Stimulated activated CD4-positive, alpha-beta T cell treated with anti-CD3 and anti-CD28 coated beads, Interleukin-1b, Interleukin-23, amount 100 ng/mL, for 1 hour (primary cell): ENCODE measurements at places on chromosomes 3 and 15.

DNA sequence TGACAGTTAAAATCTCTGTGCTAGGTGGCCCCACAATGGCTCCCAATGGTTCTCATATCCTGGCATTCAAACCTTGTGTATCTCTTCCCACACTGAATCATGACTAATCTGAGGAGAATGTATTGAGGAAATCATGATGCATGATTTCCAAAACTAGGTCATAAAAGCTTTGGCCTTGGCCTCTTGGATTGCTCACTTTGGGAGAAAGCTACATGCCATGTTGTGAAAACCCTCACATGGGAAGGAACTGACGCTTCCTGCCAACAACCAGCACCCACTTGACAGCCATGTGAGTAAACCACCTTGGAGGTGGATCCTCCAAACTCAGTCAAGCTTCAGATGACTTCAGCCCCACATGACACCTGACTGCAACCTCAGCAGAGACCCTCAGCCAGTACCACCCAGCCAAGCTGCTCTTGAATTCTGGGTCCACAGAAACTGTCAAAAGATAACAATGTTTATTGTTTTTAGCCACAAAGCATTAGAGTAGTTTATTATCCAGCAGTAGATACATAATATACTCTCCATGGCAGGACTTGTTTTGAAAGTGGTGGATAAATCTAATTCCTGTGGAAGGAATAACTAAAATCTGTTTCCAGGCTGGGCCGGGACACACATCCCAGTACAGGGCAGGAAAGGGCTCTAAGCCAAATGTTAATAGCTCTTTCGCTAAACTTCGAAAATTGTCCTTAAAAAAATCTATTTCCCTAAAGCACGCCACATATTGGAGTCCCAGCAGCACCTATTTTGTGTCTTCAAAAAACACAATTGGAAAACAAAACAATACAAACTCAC lies 1.0 kb upstream of the ZNF620 start:
- no peak for DNase-seq

- DNase-seq, result no peak
Measured at GRCh38 chr3:18735005-18735404, 309.9 kb upstream of the SATB1 start.

DNA sequence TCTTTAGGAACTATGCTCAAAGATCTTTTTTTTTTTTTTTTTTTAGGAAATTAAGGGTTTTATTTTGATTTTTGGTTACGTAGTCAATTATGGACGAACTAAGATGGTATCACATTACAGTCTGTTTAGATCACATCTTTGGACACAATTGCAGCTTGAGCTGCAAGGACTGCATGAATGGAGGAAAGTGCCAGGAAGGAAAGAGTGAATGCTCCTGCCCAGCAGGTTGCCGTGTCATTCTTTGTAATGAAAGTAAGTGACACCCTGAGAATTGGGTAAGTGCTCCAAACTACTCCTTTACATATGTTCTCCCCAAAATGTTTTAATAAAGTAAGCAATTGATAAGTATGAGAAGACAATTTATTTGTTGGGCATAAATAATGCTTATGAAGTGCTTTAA lies 716.5 kb upstream of the GOLIM4 start:
- no peak for DNase-seq

GRCh38 chr3:67028001-67028784 lies 30.1 kb downstream of the KBTBD8 start:
- DNase-seq, result no peak

- no peak for DNase-seq
Measured at GRCh38 chr3:119437691-119438258, 25.6 kb downstream of the TMEM39A start.

- DNase-seq, result no peak
Measured at GRCh38 chr15:87245592-87245991, 1010.9 kb downstream of the NTRK3 start.

- DNase-seq, result no peak
Measured at GRCh38 chr15:75884041-75884440, 19.6 kb upstream of the FBXO22 start.

DNA sequence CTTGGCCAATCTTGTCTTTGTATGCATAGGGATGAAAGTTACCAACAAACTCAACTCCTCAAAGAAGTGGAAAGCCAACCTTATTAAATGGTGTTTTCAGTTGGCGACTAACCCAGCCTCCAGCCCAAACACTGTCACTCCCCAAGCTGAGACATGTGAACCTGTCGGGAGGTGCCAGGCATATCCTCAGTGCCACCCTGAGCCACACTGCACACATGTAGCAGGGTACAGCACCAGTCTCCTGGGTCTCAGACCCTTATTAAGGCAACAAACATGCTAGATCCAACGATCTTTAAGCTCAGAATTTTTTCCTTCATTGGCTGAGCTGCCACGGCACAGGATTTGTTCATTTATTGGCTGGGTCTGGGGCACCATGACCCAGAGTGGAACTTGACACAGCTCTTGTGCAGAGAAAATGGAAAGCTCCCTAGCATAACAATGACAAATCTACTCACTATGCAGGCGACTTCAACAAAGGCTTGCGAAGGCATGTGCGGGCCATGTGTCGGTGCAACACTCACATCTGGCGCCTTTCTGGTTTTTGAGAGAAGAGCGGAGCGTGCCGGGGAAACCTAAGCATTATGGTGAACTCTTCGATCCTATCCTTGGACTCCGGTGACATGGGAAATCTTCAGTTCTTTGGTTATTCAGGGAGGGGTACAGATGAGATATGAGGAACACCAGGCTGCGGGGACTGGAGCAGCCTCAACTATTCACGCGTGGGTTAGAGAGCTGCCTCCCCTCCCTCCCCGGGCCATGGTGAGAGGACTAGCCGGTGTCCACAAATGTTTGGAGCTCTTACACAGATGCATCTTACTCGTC lies 190.1 kb downstream of the FAM43A start:
- no peak for DNase-seq

- DNase-seq, result no peak
Measured at GRCh38 chr15:36409819-36410218, 169.6 kb upstream of the CDIN1 start.

DNA sequence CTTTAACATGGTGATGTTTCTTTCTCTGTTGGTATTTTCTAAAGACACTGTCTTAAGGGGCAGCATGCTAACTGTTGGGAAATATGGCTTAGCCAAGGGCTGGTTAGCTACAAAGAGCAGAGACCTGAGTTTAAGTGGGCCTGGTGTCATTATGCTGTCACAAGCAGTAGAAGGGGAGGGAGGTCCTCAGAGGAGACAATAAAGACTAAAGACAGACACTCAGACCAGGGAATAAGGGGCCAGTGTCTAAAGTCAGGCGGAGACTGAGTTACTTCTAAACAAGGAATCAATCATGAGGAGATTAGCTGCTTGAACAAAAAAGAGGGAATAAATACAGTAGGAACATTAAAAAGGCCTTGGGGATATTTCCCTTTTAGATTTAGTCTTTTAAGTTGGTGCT lies 142.7 kb upstream of the DPPA4 start:
- DNase-seq, result no peak

- DNase-seq, result no peak
Measured at GRCh38 chr3:42302924-42303634, 37.1 kb upstream of the CCK start.

DNA sequence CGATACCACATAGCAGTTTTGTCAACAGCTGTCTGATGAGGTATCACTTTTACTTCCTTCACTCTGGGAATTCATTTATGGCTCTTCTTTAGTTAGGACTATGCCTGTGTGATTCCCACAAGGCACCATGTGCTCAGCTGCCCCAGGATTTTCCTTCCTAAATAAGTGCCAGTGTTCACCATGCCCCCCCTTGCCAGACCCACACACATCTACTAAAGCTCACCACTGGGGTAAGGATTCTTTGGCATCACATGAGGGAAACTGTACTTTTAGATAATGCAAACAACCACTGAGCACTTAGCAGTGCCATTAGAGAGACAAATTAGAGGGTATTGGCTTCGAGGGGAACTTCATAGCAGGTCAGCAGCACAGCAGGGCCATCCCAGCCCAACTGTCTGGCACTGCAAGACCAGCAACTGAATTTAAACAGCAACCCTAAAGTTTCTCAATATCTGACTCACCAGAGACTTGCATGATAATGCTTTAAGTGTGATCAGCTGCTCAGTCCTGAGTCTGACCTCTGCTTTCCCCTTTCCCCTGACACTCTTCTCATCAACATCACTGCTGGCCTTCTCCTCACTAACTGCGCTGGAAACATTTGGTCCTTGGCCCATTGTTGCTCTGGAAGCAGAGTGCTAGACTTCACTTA lies 114.3 kb downstream of the STAC start:
- no peak for DNase-seq

DNA sequence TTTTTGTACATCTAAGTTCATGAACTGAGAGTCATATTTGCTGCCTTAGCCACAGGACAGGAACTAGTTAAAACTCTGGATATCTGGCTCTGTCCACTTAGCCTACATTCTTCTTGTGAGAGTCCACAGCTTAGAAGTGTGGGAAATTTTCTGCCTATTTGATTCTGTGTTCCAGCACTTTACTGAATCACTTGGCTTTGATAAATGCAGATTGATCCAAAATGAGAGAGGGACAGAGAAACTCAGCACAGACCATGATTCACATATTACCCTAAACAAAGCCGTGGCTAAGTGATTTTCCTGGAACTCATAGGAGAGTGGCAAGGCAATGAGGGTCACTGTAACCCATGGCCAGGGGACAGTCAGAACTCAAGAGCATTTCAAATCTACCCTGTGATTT lies 87.5 kb upstream of the CADPS start:
- no peak for DNase-seq

DNA sequence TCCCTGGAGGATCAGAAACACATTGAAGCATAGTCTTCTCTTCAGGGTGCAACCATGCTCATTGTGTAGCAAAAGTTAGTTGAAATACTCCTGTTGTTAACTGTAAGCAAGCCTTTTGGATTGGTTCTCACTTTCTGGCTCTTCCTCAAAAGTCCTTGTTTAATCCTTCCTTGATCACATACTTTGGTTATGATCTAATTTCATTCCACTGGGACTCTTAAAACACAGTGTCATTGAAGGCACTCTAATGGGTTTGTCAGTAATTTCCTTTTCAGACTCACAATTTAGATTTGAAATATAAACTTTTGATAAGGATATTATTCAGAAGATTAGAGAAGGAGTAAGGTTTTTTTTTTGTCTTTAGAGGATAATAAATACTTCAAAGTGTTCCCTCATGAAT lies 451.7 kb upstream of the SGO1 start:
- DNase-seq, result no peak

DNA sequence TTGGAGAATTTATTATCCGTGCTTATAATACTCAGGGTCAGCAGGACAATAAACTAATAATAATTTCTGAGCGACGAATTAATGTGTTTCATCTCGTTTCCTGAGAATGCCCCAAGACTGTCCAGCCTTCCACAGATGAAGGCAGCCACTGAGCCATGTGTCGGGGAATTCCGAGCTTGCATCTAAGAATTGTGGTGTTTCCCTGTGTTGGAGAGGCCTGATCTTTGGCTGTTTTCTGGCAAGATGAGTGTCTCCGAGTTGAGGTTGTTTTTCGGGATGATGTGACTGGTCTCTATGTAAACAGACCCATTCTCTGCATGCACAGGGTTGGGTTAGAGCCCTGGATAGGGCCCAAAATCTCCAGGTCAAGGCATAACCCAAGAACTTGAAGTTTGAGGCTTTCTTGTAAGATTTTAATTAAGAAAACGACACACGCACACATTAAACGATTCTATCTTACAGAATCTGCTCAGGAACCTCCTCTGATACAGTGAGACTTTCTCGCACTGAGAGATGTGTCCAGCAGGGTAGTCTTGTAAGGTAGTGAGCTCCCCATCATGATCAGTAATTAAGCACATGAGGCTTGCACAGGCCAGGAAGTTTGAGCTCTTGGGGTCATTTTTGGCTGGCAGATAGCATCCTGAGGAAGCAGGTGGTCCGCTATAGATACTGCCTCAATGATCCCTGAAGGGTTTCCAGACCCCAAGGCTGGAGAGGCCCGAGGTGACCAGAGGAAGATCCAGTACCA lies 14.4 kb downstream of the FGD5 start:
- no peak for DNase-seq

DNA sequence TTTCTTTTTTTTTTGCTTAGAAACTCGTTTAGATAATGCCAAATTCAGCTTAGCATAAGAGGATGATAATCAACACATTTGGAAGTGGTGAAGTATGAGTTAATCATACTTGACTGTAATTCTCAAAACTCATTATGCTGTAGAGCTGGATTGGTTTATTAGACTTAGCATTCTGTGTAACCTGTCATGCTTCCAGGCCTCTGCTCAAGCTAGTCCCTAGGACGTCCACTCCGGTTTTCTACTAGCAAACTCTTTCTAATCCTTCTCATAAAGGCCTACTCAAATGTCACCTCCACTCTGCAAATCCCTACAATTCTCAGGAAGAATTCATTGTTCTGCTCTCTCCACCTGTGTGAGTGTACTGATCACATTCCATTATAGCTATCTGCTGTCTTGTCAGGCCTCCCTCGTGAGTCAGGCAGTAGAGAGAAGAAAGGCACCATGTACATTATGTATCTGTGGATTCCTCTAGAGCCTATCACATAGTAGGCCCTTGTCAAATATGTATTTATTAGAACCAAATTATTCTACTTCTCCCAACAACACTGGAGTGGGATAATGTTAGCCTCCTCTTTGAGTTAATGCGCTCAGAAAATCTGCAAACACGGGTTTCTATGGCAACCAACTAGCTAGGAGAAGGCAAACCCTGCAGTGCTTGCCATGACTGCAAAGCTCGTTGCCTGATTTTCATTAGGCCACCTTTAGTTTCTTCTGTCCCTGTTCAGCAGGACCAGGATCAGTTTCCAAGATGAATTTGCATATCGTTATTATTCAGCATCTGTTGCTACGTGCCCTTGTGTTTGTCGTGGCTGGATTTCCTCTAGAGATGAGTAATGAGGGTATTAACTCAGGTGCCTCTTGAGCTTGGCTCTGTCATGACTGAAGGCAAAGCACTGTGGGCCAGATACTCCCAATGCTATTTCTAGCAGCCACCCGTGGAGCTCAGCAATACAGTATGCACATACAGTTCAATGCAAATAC lies 30.7 kb downstream of the ATP13A5 start:
- DNase-seq, result no peak

DNA sequence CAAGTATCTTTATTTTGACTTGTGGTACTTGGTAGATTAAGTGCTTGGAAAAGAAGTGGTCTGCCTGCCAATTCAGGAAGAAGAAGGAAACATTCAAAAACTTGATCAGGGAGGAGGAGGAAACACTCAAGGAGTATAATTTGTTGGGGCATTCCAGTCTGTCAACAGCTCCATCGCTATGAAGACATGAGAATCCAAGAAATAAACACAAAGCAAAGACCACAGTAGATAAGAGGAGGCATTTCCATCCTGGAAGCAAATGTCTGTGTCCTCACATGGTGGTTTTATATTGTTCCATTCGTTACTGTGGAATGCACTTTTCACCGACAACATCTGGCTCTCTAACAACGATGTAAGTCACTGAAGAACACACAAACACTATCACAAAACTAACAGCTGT lies 176.1 kb upstream of the FRMD4B start:
- DNase-seq, result no peak

DNA sequence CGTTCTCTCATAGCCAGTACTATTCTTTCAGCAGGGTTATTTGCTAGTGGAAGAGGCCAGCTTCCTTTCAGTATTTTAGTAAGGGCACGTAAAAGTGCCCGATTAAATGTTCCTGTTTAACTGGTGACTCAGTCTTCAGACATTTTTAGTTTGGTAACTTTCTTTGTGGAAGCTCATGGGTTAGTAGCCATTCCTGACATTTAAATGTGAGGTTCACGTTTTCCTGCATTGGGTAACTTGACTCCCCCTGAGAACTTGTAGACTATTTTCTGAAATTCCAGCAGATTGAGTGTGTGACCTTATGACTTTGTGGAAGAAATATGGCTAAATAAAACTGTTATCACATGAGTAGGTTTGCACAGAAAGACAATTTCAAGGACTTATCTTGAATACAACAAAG lies 16.9 kb downstream of the ABHD2 start:
- no peak for DNase-seq
